Stimulated activated CD4-positive, alpha-beta T cell treated with anti-CD3 and anti-CD28 coated beads, Interleukin-12 subunit alpha, Interleukin-12 subunit beta, amount 100 ng/mL, for 48 hours (primary cell): ENCODE measurements at places on chromosomes 16 and 17.

- DNase-seq = no peak
Measured at GRCh38 chr16:4172070-4172469, 55.8 kb upstream of the ADCY9 start.

- DNase-seq = no peak
Measured at GRCh38 chr17:50590946-50591737, 30.6 kb downstream of the CACNA1G start.

GRCh38 chr17:14594690-14595089 is 293.8 kb downstream of the HS3ST3B1 start:
- DNase-seq = no peak

DNA sequence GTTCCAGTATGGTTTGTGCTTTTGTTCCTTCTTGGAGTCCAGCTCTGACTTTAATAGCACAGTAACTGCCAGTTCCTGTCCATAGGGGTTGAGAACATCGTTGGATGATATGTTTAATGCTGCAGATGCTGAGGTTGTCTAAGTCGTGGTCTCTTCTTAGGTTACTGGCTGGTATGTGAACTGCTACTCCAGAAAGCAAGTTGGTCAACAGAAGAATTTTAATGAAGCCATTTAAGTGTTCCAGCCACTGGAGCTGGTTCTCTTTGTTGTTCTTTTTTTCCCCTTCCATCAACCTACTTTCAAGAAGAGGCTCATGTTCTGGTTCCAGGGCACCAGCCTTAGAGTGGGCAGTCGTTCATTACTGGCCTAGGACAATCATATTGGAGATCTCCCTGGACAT is 140.3 kb upstream of the TBX2 start:
- no peak for DNase-seq
